ENCODE measurements at places on chromosomes 4 and X.

DNA sequence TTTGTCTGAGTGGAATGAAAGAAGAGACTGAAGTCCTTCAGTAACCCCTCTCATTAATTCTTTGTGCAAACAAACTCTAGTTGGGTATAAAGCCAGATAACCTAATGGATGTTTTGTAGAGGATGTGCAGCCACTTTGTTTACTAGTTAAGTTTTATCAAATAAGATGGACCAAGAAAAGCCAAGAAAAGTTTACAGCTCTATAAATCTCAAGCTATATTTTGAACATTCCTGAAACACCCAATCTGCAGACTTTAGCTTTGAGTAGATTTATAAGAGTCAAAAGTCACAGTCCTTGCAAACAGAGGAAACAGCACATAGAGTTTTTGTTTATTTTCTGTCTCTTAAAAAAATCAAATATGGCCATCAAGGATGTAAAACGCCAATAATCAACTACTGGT lies 452.9 kb downstream of the SPRY1 start:
- DNase-seq, result no peak

- no peak for DNase-seq
Observed at GRCh38 chr4:98939892-98940298, 11.0 kb upstream of the EIF4E start.

GRCh38 chr4:90105274-90105673 lies 21.9 kb upstream of the CCSER1 start:
- no peak for DNase-seq

DNA sequence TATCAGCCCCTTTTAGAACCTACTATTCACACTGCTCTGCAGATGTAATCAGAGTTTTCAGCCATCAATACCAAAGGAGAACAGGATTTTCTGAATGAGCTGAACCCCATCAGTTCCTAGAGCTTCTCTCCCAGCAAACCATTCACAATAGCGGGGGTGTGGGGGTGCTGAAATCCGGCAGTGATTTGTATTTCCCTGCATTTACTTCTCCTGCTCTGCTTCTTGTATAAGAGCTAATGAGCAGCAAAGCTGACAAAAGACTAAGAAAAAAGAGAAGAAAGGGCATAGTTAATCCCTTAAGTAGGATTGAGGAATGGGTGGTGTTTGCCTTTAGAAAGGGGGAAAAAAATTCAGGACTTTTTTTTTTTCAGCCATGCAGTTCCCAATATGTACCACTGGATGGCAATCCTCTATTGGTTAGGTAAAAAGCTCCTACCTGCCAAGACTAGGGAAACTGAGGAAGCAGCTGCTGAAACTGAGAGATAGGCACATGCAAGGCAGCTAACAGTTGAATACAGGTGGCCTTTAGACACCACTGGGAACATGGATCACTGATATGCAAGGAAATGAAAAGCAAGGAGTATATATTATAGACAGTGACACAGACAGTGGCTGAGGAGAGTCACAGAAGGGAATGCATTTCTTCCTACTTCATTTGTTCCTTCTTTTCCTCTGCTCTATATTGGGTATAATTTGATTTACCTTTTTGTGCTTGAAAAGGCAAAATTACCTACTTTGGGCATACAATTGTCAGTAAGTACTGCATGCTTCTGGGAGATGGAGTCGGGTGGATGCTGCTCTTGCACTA lies 217.9 kb downstream of the HS6ST2 start:
- DNase-seq, result no peak

DNA sequence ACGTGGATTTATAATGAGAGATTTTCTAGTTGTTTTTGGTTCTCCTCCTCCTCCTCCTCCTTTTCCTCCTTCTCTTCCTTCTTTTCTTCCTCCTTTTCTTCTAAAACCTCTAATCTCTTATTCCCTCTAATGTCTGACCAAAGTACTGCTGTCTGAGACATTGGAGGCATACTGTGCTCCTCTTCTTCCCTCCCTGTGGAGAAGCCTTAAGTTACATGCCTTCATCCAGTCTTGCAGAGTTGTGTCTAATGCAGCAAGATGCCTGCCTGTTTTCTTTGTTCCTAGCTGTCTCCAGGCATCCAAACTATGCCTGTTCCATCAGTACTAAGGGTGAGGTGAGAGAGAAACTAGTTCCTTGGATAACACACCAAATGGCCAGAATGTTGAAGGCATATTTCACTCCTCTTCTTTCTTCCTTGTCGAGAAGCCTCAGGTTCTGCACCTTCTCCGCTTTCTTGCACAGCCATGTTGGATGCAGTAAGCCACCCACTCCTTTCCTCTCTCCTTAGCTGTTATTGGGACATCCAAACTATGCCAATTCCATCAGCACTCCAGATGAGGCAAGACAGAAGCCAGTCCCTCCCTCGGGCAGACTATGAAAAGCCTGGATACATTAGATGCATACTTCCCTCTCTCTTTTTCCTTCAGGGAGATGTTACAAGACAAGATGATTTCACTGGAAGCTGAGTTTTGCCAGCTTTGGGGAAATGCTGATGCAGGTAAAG lies 285.7 kb upstream of the TRAM1L1 start:
- DNase-seq, result no peak

GRCh38 chrX:152896450-152896849 lies 1.4 kb upstream of the ZNF185 start:
- DNase-seq, result no peak

DNA sequence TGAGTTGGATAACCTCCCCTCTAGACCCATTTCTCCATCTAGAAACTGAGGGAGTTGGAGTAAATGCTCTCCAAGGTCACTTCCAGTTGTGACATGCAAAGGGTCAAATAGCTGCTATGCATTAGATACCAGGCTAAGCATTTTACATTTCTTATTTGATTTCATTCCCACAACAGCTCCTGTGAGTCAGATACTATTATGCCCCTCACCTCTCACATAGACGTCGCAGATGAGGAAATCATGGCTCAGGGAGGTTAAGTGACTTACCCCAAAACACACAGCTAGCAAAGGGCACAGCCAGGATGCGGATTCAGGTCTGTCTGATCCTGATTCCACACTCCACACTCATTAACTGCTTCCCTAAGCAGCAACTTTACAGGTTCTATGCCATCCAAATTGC lies 57.7 kb downstream of the PRPS1 start:
- DNase-seq, result no peak

DNA sequence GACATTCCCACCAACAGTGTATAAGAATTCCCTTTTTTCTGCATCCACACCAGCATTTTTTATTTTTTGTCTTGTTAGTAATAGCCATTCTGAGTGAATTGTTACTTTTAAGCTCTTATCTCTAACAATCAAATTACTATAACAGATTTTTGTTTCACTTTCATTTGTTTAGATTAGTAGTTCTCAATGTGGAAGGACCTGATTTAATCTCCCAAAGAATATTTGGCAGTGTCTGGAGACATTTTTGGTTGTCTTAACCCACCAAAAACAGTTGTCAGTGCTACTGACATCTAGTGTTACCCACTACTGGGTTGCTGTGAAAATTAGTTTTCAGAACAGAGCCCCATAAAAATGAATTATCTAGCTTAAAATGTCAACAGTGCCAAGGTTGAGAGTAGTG lies 37.9 kb downstream of the RUFY3 start:
- DNase-seq, result no peak

DNA sequence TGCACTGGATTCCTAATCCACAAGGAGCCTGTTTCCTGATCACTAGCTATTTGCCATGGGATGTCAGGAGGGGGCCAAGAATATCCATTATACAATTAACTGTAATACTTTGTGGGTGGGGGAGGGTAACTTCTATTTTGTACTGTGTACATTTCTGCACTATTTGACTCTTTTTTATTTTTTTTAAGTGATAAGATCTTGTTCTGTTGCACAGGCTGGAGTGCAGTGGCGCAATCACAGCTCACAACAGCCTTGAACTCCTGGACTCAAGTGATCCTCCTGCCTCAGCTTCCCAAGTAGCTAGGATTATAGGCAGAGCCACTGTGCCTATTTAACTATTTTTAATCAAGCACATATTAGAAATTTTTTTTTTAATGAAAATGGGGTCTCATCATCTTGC lies 134.1 kb downstream of the ELOVL6 start:
- DNase-seq, result no peak

DNA sequence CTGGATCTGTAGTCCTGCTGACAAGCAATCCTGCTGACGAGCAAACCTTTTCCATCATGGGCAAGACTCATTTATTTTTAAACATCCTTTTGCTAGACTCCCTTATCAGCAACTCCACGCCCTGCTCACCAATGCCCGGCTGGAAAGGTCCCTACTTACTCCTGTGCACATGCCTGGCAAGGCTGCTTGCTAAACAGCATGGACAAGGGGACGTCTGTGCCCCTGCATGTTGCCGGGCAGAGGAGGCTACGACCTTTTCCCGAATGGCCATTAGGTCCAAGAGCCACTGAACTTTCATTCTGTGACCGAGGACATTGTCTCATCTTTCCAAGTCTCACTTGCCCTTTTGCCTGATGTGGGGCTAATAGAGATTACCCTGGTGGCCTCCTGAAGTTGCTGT lies 98.6 kb downstream of the MGST2 start:
- no peak for DNase-seq

DNA sequence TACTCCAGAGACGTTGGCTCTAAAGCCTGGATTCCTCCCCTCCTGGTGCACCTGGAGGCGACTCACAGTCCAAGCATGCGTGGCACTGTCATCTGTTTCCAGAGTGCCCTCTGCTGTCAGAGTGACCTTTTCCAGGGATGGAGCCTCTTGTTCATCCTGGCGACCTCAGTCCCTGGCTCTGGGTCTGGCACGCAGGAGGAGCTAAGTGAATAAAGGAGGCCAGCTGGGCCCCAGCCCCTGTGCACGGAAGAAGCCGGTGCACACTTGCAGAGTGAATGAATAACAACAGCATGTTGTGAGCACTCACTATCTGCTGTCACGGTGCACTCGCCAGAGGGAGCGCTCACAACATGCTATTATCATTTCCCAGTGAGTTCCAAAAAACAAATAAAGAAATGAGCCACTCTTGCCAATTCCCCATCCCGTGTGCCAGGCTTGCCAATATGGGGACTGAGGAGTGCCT lies 27.8 kb upstream of the PSAPL1 start:
- no peak for DNase-seq

GRCh38 chr4:25107827-25108516 lies 52.3 kb downstream of the SEPSECS start:
- no peak for DNase-seq

GRCh38 chrX:34238896-34239295 lies 106.8 kb upstream of the FAM47A start:
- no peak for DNase-seq

GRCh38 chrX:71532753-71533425 lies at the start of gene OGT:
Gene OGT, plus strand, starts transcription at chrX:71533104. Its CDS starts 196 bp downstream, at chrX:71533300.
- peak; percentile 95 for DNase-seq

DNA sequence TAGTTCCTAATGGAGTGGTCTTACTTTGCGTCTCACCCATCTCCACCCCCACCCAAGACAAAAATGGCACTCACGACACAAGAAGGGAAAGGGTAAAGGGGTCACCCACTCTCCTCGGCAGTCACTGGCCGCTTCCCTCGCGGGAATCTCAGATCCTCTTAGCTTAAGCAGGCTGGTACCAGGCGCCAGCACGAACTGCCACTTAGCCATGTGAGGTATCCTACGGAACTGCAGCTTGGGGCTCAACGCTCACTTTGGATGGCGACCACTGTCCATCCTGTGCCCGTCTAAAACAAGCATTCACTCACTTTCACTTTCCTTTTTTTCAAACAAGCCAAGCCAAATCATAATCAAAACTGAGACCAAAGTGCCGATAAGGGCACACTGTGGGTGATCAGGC lies 14.6 kb upstream of the MAGIX start:
- no peak for DNase-seq

- no peak for DNase-seq
Observed at GRCh38 chr4:16225167-16225862, 956 bp downstream of the TAPT1 start.

DNA sequence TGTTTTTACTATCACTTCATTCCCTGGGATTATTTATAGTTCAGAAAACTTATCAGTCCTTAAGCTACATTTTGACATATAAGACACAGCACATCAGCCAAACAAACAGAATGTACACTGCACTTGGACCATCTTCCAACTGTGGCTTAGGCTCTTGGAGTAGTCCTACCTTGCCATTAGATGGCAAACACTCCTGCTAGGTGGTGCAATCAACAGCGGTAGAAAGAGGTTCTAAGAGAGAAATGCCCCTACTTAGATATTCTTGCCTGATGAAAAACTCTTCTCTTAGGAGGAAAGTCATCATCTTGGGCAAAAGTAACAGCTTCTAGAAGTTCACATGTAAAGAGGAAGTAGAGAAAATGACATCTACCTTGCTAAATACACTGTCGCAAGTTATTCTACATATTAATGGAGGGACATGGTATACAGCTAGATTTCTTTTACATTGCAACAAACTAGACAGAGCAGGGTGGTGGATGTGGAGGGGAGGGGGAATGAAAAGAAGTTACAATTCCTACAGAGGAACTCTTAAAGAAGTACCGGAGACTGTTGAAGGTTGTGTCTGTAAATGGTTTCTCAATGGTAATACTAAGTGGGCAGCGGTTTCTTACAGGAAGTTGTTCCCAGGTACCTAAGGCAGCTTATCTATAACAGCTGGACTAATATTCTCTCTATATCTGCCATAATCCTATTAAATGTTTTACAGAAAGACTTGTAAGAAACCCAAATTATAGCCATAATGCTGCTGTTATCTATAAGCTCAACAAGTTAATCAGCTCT lies 8.1 kb upstream of the STPG2 start:
- DNase-seq, result no peak

DNA sequence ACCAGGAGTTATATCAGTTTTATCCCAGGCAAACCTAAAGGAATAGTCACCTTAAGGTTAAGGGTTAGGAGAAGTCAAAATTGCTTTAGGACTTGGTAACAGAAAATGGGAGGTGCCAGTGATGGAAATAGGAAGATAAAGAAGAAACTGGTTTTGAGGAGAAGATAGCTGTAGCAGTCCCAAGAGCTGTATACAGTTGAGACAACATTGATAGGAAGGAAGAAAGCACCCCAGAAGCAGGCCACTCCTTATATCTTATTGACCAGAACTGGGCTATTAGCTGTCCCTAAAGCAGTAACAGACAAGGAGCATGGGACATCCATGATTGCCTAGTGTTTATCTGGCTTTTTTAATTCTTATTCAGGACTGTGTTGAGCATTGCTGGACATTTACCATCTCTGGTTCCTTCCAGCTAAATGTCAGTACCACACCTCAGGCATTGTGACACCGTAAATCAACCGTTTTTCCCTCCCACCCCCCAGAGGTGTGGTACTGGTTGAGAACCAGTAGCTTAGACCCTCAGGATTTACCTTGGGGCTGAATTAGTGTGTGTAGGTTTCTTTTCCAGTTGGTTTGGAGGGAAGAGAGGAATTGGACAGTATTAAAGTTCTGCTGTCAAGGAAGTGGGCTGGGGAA lies 2.0 kb upstream of the PGRMC2 start:
- DNase-seq, result no peak

GRCh38 chr4:148776941-148777340 lies 334.7 kb upstream of the NR3C2 start:
- no peak for DNase-seq

DNA sequence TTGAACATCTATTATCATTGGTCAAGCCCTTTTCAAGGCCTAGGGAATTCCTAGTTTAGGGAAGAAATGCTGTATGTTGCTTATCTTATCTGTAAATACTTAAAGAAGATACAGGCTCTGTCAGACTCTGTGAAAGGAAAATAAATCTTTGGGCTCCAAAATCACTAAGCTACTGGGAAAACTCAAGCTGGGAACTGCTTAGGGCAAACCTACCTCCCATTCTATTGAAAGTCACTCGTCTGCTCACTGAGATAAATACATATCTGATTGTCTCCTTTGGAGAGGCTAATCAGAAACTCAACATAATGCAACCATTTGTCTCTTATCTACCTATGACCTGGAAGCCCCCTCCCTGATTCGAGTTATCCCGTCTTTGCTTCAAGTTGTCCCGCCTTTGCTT lies 108.6 kb upstream of the NDST4 start:
- no peak for DNase-seq

- peak; percentile 46 for DNase-seq
Observed at GRCh38 chr4:13527981-13528820, 16.1 kb downstream of the NKX3-2 start.
